Brain pericyte (primary cell): ENCODE measurements at places on chromosomes 4 and X.

- DNase-seq: no peak
Observed at GRCh38 chr4:70902577-70903290, 565 bp downstream of the MOB1B start.

GRCh38 chr4:143488687-143489086, 24.8 kb upstream of the SMARCA5 start:
- no peak for DNase-seq

DNA sequence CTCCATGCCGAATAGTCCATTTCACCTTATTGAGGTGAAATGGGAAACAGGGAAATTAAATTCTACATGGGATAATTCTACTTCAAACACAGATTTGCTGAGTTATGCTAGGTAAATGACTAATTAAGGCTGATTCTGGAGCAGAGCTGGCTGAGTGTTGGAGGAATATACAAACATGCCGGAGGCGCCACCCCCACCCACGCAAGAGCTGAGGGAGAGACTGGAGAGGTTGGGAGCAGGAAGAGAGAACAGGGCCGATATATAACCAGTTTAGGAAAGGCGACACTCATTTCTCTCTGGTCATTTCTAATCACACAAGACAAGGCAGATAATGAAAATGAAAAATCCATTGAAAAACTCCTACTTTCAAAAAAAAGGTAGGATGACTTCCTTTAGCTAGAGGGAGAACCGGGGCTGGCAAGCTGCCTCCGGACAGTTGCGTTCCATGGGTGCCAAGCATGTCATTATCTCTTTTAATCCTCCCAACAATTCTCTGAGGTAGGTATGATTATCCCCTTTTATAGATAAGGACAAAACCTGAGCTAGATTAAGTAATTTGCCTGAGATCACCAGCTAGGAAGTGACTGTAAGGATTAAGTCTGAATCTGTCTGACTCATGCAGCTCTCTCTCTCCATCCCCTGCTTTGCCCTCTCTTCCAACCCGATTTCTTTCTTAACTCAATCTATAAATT, 27.6 kb upstream of the CFAP299 start:
- DNase-seq: no peak

- DNase-seq: no peak
Observed at GRCh38 chr4:158208963-158209640, 1.2 kb upstream of the TMEM144 start.

GRCh38 chr4:158724637-158725036, 1.4 kb upstream of the PPID start:
- no peak for DNase-seq

DNA sequence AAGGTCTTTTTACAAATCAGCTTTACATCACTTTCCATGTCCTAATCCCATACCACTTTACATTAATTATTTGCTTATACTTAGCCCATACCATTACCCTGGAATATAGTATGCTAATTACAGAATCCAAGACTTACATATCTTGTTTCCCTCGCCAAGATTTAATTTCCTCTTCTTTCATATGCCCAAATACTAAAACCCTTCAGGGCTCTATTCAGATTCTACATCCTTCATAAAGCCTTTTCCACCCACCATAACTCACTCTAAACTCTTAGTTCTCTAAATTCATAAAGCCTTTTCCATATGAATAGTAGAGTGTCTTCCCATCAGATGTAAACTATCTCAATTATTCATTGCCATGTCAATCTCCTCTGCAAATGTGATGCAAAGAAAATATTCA, 390.7 kb downstream of the STPG2 start:
- no peak for DNase-seq

- DNase-seq: no peak
Observed at GRCh38 chrX:150651906-150652305, 41.3 kb upstream of the MTMR1 start.

GRCh38 chr4:141637565-141637964, 1.2 kb downstream of the IL15 start:
- no peak for DNase-seq

DNA sequence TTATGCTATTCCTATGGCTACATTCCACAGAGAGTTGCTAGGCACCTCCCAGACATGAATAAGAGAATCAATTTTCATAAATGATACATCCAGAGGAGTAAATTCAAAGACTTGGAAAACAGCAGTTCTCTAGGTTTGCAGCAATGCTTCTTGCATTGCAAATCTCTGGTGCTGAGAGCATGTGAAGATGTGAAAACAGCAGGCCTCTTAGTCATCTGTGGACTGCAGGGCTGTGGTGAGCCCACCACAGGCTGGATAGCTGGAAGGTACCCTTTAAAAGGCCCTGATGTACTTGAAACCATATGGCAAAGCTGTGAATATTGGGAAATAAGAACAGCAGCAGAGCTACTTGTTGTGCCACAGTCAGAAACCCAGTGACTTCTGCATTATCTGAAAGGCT, 2135.9 kb downstream of the ARAP2 start:
- peak; percentile 1 for DNase-seq

DNA sequence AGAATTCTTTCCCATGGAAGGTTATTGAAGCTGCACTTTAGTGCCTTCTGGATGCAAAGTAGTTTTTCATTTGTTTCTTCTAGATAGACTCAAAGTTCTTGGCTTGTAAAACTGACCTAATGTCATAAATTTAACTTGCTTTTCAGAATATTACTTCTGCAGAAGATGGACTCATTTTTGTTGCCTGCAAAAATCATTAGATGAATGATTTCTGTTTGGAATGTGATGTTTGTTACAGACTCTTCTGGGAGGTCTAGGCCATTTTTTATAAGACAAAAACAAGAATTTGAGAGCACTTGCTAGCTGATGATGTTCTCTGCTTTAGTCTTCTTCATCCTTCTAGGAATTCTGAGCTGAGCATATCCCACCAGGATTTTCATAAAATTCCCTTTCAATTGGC, 308.6 kb upstream of the GIMD1 start:
- no peak for DNase-seq

DNA sequence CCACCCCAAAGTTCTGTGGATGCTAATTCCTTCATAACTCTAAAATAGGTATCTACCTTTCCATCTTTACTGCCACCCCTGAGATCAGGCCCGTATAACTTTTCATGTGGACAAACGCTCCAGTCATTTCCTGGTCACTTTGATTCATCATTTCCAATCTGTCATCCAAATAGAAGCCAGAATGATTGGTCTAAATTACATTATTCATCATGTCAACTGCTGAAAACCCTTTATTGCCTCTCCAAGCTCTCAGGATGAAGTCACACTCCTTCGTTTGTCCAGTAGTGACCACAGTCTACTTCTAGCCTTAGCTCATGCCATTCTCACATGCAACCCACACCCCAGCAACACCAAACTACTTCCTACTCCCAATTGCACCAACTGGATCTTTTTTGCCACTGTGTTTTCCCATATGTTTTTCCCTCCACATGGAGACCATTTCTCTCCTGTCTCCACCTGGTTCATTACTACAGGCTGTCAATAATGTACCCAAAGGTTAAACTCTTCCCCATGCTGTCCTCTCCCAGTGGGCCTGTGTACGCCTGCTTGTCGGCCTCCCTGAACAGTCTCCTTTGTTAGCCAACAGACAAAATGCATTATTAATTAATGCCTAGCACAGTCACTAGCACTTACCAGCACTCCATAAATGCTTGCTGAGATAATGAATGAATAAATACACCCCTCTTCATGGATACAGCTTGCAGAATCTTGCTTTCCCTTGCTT, 382.6 kb upstream of the NOCT start:
- DNase-seq: no peak
